CD4-positive, CD25-positive, alpha-beta regulatory T cell (primary cell): ENCODE measurements at places on chromosomes 11 and 22.

GRCh38 chr11:5694642-5695041 is 5.1 kb downstream of the TRIM22 start:
- H3K27me3 ChIP-seq, result no peaks in the 10 kb centered on the region
- H3K4me3 ChIP-seq, result peak overlapping the region; percentile 69
- H3K4me1 ChIP-seq, result peaks cover 45% of the 10 kb centered on the region
- no peak for DNase-seq
- H3K27ac ChIP-seq, result peak overlapping the region; percentile 37
- H3K36me3 ChIP-seq, result peaks cover 56% of the 10 kb centered on the region

DNA sequence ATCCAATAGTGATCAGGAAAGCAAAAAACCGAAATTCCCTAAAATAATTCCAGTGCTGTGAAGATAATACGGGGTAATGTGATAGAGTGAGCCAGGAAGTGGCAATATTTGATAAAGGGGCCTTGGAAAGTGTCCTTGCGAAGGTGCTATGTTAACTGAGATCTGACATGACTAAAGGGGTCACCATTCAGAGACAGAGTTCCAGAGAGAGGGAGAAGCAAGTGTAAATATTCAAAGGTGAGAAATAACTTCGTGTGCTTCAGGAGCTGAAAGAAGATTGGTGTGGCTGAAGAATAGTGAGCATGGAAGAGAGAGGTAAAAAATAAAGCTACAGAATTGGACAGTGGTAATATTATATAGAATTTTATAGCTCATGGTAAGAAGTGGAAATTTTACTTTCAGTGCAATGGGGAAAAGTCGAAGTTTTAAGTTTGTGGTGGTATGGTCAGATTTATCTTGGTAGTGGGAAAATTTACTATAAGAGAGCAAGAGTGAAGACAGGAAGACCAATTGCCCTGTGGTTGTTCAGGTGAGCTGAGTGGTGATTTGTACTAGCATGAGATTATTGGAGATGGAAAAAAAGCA is 164.5 kb downstream of the JRKL start:
- H3K36me3 ChIP-seq, result no peaks in the 10 kb centered on the region
- no peak overlapping the region for H3K4me3 ChIP-seq
- no peaks in the 10 kb centered on the region for H3K4me1 ChIP-seq
- no peaks in the 10 kb centered on the region for H3K27me3 ChIP-seq
- no peak overlapping the region for H3K27ac ChIP-seq

GRCh38 chr11:8871171-8871775 is 39.7 kb upstream of the AKIP1 start:
- no peaks in the 10 kb centered on the region for H3K36me3 ChIP-seq
- no peak overlapping the region for H3K4me3 ChIP-seq
- peaks cover 6% of the 10 kb centered on the region for H3K4me1 ChIP-seq
- no peak for DNase-seq
- peaks cover 24% of the 10 kb centered on the region for H3K27me3 ChIP-seq

DNA sequence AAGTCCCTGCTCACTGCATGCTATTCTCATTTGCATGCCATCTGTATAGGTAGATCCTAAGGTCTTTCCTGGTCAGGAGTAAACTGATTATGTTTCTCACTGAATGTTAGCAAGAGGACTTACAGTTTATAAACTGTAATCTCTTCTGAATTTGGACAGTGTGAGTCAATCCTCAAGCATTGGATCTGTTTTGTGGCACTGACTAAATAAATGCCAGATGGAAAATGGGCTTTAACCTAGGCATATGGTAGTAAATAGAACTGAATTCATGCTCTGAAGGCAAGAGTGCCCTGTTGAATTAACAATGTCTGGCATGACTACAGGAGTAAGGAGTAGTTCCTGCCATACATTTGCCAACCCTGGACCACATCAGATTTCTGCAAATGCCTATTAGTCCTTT is 11.4 kb downstream of the FAM181B start:
- H3K4me3 ChIP-seq, result no peak overlapping the region
- H3K4me1 ChIP-seq, result no peaks in the 10 kb centered on the region
- no peaks in the 10 kb centered on the region for H3K36me3 ChIP-seq
- H3K27me3 ChIP-seq, result peaks cover 3% of the 10 kb centered on the region
- no peak for DNase-seq
- no peak overlapping the region for H3K27ac ChIP-seq
